Endodermal cell (in vitro differentiated cells): ENCODE measurements at places on chromosomes 7 and 10.

- DNase-seq = no peak
Measured at GRCh38 chr7:128434413-128435326, 21.0 kb upstream of the HILPDA start.

DNA sequence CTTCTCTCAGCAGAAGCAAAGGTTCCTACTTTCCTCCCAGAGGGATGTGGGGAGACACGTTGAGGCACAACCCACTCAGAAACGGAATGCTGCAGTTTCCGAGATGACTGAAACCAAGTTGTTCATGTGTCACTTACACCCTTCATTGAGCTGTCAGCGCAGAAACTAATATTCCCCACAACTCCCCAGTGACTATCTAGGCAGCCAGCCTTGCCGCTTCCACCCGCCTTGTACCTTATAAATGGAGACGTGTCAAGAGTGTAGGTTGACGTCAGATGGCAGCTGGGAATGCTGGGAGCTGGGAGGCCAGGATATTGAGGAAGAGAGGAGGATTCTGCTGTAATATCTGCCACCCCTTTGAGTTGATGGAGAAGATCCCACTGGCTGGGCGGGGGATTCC lies 15.1 kb downstream of the GPR26 start:
- no peak for DNase-seq

DNA sequence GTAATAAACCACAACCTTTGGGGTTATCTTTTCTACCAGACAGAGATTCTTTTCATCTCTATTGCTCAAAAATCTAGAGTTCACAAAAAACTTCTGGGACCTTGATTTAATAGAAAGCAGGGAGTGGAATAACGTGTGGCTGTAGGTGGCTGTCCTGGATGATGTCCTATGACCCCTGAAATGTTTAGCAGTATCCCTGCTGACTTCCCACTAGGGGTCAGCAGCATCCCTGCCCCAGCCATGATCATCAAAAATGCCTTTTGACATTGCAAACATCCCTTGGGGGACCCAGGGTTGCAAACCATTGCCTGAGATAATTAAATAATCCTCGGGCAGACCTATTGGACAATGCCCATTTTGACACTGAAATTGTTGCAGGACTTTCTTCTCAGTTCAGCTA lies 177.1 kb downstream of the USP6NL start:
- DNase-seq = peak; percentile 65

DNA sequence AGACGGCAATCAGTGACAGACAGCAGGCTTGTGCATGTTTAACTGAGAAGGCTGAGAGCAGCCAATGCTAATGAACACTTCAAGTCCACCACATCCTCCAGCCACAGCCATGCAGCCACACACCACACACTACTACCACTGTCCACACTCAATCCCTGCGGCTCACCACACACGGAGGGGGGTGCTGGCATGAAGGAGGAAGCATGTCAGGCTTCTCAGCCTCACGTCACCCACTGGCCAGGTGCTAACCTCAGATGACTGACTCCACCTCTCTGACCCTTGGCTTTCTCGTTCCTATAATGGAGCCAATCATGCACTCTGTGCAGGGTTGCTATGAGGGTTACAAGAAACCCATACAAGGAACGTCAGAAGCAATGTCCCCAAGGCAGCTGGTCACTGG lies 165.4 kb upstream of the RNF32 start:
- peak; percentile 17 for DNase-seq

- DNase-seq = no peak
Measured at GRCh38 chr10:113100281-113100680, 150.2 kb downstream of the TCF7L2 start.

DNA sequence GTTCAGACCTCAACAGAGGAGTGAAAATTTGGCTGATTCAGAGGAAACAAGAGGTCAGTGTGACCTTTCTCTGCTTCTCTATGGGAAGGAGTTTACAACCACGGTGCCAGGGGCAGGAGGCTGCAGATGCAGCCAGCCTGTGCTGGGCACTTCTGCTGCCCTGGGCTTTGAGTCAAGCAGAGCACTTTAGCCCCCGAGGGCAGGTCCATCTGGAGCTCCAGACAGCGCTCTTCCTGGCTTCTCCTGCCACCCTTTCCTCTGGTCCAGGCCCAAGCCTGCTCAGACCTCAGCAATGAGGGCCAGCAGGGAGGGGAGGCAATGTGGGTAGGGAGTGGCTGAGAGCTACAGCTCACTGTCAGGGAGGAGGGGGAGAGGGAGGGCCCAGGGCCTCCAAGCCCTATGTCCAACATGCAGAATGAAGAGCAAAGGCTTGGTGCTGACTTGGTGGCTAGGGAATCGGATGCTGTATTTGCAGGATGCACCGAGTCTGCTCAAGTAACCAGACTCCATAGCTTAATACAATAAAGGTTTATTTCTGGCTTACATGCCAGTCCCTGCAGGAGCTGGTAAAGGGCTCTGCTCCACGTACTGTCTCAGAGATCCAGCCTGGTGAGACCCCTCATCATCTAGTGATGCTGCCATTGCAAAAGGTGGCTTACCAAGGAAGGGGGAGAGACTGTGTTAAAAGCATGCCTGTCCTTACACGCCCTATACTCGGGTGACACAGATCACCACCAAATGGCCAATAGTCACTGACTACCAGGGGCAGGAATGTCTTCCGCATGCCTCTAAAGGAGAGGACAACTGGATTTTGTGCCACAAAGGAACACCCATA lies 481.6 kb downstream of the RPS24 start:
- DNase-seq = peak; percentile 31

DNA sequence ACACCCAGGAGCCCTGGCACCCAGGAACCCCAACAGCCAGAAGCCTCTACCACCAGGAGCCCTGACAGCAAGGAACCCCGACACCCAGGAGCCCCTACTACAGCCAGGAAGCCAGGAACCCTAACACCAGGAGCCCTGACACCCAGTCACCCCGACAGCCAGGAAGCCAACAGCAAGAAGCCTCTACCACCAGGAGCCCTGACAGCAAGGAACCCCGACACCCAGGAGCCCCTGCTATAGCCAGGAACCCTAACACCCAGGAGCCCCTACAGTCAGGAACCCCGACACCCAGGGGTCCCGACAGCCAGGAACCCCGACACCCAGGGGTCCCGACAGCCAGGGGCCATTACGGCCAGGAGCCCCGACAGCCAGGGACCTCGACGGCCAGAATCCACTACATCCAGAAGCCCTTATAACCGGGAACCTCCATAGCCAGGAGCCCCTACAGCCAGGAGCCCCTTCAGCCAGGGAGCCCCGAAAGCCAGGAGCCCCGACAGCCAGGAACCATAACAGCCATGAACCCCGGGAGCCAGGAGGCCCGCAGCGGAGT lies 440 bp upstream of the GLRX3 start:
- no peak for DNase-seq
